ENCODE measurements at places on chromosomes 11 and 22. TPM values are rescaled to one million over a fixed set of nuclear protein-coding genes. Genes with fewer than 3 reads are reported as not detected.
A peak's percentile ranks its signal among the peaks of the same experiment; 100 is the strongest.

DNA sequence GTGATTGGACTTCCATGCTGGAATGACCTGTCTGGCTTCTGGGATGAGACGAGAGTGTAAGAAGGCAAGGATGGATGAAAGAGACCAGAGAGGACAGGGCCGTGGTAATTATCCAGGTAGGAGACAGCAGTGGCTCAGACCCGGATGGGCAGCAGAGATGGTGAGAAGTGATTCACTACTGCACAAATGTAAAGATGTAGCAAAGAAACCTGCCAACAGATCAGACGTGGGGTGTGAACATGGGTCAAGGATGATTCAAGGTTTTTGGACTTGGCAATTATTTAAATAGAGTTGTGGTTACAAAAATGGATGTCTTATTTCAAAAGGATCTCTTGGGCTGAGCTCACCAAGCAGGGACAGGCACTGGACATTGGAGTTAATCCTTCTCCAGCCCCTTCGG is 32.7 kb downstream of the RIBC2 start:
- DNase-seq: peak; percentile 74

Gene TUB
- total RNA-seq: 19.2 TPM

DNA sequence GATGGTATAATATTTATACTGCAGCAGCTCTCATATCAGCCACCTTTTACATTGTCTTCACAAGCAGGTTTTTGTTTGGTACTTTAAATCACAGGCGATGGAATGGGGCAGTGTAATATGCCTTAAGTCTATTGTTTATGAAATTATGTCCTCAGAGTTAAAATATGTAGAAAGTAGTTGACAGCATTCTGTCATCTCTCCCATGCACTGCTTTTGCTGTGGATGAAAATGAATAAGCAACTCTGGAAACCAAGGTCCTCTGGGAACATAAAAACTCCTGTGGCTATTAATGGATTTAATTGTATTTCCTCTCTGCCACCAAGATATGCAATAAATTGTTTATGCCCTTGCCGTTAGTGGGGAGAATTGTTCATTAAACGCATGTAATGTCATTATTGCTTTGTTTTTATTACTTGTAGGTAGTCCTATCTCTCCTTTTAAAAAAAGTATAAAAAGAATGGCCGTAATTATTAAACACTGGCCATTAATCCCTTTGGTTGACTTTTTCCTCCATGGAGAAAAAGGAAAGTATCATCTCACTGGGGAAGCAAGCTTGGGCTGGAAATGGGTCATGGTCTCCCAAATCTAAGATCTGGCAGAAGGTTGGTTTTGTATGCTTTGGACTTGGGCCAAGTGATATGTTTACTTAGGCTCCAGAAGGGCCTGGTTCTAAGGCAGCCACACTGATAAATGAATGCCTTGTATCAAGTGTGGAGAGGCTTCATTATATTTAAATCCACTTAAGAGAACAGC is 13.1 kb downstream of the PACS1 start:
- peak; percentile 53 for DNase-seq

GRCh38 chr22:23984430-23984829 is 4.5 kb downstream of the GSTT2 start:
- peak; percentile 53 for DNase-seq

DNA sequence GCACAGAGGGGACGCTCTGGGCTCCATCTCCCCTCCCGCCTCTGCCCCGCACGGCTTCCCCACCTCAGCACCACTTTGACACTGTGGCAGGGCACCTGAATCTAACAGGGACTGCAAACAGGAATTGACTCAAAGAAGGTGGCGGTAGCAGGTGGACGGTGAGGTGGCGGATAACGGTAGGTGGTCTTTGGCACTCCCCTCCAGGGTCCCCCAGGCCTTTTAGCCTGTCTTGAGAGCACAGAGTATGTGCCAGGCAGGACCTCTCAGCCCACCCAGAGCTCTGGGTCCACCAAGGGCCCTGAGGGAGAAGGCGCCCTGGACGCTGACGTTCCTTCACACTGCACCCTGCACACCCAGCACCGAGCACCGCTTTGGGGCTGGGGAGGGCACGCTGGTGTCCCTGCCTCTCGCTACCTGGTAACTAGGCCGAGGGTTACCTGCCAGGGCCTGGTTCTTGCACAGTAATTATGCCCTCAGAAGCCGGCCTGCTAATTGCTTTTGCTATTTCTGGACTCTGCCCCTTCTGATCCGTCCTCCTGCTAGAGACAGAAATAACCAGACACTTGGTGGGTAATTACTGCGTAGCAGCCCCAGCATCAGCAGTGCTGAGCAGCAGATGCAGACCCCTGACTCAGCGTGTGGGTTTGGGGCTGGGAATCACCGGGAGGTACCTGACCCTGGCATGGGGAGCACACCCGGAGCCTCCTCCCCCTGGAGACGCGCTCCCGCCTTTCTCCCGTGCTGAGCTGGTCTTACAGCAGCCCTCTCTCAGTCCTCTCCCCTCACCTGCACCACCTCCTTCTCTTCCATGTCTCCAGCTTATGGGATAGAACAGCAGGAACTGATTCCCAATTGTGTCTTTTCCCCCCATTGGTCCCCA is 103.3 kb upstream of the B3GAT1 start:
- no peak for DNase-seq

Gene ANKK1
- total RNA-seq: not detected

DNA sequence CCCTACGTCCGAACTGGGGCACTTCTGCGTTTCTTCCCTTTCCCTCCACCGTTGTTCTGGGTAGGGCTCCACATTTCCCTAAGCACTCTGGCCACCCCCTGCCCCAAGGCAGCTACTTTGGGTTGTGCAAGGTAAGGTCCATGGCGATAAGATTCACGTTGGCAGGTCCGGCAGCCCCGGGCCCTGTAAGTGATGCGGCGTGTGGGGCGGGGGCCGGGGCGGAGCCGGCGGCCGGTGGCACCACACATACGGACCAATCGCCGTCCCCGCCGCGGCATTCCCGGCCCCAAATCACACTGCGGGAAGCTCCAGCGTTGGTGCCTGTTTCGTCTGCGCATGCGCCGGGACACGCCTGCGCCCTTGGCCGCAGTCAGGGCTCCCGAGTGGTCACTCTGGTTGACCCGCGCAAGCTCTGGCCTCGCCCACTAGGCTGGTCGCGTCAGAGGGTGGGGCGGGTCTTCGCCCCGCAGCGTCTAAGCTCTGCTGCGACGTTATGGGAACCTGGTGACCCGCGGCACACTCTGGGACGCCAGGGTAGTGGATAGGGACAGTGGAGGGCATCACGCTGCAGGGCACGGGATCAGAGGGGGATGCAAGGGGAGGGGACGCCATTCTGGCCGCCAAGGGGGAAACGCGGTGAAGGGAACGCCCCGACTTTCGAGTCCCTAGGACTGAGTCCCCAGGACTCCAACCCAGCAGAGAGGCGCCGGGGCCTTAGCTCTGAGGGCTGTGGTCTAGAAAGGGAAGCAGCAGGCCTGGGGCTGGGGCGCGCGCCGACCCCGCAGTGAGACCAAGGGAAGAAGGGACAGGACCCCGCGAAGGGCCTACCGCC is 1.6 kb downstream of the FADS1 start:
- peak; percentile 97 for DNase-seq

DNA sequence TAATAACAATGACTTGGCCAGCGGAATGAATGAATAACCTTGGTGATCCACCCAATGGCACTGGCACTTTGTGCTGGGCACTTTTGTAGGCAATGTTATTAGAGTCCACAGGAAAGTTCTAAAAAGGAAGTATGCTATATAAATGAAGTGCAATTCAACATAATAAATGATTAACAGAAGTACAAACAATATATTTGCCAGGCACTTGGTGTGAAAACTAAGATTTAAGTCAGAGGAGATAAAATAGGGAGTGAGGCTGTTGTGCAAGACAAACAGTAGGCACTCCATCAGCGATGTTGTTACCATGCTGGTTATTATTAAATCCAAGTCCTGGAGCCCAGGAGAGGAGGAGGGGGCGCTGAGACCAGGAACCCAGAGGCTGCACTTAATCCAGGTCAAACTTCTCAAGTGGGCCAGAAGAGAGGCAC is 173.8 kb downstream of the LARGE1 start:
- DNase-seq: no peak

Gene MPZL2
- 0.36 TPM for total RNA-seq

DNA sequence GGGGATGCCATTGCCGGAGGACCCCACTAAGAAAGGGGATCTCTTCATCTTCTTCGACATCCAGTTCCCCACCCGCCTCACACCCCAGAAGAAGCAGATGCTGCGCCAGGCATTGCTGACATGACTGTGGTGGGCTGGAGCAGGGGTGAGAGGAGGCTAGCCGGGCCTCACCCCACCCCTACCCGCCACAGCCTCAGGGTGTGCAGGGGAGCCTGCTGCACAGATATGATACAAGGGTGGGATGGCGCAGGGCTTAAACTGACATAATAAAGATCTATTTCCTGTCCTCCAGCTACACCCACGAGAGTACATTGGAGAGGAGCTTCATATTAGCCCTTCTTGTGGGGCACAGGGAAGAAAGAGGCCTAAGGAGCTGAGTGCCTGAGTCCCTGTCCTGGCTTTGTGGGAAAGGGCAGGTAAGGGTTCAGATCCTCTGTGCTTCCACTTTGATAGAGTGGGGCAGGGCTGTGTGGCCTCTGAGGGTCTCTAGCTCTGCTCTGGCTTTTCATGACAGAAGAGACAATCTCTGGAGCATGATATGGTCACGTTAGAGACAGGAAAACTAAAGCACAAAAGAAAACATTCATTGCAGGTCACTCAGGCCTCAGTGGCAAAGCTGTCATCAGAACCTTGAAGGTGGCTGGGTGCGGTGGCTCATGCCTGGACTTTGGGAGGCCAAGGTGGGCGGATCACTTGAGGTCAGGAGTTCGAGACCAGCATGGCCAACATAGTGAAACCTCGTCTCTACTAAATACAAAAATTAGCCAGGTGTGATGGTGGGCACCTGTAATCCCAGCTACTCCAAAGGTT is 12.4 kb downstream of the UCP2 start:
- no peak for DNase-seq

Gene NFRKB
- total RNA-seq: 21.5 TPM

DNA sequence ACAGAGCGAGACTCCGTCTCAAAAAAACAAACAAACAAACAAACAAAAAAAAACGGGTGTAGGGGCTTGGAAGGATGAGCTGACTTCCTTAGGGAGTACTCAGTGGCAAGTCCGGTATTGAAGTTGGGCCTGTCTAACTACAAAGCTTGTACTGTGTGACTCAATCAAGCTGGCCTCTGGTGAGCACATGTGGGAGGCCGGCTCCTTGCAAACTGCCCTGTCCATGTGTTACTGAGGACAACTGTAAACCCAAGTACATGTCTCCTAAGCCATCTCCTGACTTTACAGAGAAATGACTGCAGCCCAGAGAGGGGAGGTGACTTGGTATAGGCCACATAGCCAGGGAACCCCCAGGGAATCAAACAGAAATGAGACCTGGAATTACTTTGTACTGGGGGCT is 11.6 kb downstream of the RIBC2 start:
- peak; percentile 16 for DNase-seq

Gene SLC22A25
- not detected for total RNA-seq
